IPS DF 19.7 (cell line): ENCODE measurements at places on chromosomes 7 and 10.
A peak's percentile ranks its signal among the peaks of the same experiment; 100 is the strongest.

GRCh38 chr7:37198041-37198905 lies 250.4 kb downstream of the ELMO1 start:
- no peak for DNase-seq

GRCh38 chr7:105336009-105336408 lies 52.7 kb downstream of the SRPK2 start:
- no peak for DNase-seq

- no peak for DNase-seq
Observed at GRCh38 chr10:1504286-1504685, 233.0 kb downstream of the ADARB2 start.

DNA sequence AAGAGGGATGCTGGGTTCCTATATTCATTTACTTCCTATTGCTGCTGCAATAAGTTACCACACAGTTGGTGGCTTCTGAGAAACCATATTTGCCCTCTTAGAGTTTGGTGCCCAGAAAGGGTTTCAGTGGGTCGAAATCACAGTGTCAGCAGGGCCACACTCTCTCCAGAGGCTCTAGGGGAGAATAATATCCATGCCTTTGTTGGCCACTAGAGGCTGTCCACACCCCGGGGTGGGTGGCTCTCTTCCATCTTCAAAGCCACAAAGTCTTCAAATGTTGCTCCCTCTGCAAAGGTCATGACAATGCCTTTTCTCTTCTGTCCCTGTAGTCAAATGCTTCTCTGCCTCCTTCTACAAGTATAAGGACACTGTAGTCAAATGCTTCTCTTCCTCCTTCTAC lies 989.4 kb downstream of the CCSER2 start:
- DNase-seq: no peak

GRCh38 chr7:47170516-47170915 lies 411.4 kb downstream of the TNS3 start:
- DNase-seq: no peak

DNA sequence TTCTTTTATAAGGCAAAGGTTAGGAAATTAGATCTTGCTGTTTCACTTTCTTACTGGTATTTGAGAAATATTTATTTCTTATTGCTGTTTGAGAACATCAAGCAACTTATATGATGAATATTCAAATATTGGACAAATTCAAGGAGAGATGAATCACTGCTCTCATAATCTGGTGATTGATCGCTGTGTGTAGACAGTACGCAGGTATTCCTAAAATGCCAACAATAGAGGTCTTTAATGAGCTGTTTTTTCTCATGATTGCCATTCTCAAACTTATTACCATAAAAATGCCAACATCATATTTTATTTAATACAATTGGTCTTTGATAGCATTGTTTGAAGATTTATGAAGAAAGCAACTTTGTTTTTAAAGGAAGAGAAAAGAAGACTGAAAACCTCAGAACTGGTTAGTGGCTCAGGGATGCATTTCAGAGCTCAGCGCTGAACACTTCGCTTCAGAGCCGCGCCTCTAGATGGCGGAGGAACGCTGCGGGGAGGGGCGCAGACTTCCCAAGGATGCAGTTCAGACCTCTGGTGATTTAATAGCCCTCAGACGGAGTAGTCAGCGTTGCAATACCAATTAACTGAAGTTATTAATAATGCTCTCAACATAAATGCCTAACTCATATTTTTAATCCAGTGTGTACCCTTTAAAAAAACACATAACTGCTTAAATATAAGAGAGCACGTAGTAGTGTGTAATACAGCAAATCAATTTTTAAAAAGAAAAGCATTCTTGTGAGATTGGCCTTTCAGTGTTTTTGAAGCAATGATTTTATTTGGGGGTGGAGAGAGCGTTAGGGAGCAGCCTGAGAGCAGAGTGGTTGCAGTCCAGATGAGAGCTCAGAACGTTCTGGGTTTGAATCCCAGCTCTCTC lies 38.5 kb upstream of the STEAP4 start:
- peak; percentile 5 for DNase-seq

GRCh38 chr7:110625294-110625693 lies 465.6 kb upstream of the LRRN3 start:
- no peak for DNase-seq

- DNase-seq: no peak
Observed at GRCh38 chr10:48648172-48648942, 36.3 kb upstream of the WDFY4 start.

- DNase-seq: no peak
Observed at GRCh38 chr10:8365935-8366911, 311.7 kb downstream of the GATA3 start.

- no peak for DNase-seq
Observed at GRCh38 chr7:82078807-82079206, 309.0 kb upstream of the HGF start.

DNA sequence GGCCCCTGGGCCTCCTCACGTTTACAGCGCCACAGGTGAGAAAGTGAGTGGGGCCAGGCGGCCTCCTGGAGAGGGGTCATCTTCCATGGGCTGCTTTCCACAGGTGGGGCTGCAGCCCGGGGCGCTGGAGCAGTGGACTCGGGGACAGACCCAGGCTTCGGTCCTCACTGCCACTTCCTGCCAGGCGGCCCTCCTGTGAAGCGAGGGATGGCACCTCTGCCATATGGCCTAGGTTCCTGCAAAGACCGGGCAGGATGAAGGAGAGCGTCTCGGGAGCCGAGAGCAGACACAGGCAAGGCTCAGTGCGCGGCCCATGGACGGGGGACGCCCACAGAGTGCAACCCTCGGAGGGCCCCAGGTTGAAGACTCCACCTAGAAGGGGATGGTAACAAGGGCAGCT lies 106.8 kb downstream of the MAD1L1 start:
- no peak for DNase-seq

DNA sequence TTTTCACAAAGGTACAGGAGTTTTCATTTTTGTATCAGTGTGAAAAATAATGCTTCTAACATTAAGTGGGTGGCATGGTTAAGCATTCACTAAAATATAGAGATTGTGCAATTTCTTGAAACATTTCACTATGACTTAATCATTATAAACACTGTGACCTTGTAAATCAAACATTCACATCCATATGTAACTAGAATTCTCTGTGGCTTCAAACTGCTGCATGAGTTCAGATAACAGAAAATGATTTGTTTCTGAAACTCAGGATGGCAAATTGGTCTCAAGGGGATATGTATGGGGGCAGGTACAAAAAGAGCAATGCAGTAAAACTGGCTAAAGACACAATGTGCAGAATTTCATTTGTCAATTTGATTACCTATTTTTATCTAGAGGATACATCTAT lies 3.8 kb downstream of the FAM133B start:
- DNase-seq: no peak

DNA sequence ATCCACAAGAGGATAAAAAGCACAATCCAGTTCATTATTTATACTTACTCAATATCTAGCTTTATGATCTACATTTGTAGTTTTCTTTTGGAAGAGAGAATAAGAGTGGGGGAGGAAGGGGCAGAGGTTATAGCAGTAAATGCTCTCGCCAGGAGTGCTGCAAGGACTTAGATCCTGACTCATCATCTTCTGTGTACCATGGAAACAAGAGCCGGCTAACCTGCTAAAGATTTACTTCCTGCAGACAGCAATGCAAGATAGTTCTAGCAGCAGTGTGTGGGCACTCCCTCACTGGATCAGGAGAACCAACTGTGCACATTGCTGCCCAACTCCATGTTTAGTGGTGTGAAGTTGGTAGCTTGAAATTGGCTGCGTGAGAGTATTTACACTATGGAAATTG lies 47.7 kb upstream of the TRIL start:
- no peak for DNase-seq

GRCh38 chr10:110872145-110872983 lies 636 bp downstream of the PDCD4 start:
- DNase-seq: no peak

DNA sequence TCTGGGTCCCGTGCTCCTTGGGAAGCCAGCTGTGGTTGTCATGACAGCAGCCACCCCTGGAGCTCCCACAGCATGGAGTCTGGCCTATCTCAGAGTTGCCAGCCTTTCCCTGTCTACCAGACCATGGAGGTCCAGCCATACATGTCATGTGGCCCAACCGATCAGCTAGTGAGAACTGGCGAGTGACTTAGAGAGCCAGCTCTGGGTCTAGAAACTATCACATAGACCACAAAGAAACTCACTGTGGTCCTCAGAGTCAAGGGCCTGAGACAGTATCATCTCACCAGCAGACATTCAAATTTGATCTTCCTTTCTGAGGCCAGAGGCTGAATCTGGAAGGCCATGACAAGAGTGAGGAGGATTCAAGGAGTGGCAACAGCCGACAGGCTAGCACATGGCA lies 223.3 kb upstream of the GPR26 start:
- no peak for DNase-seq

GRCh38 chr10:27819781-27820531 lies 74.3 kb upstream of the MKX start:
- DNase-seq: no peak

DNA sequence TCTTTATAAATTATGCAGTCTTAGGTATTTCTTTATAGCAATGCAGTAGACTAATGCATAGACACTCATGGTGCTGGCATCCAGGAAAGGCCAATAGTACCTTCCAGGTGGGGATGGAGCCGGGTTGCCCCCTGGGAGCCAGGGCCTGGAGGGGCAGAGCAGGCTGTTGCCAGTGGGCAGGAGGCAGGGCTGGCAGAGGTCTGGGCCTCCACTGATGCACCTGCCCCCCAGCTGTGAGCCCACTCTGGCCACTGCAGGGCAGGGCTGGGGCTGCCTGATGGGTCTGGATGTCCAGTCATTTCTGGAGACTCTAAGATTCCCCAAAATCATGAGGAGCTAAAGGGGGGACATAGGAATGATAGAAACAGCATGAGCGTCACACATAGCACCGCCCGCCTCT lies 66.7 kb downstream of the MICALL2 start:
- no peak for DNase-seq
